ENCODE measurements at places on chromosomes 11 and 22. TPM values are rescaled to one million over a fixed set of nuclear protein-coding genes. Genes with fewer than 3 reads are reported as not detected.

GLYATL2 gene
- 1.2 TPM for total RNA-seq

FGF4 gene
- not detected for total RNA-seq

MRGPRE gene
- total RNA-seq, result not detected

PRODH gene
- 0.82 TPM for total RNA-seq

LIF gene
- not detected for total RNA-seq

OR52A1 gene
- under 0.01 TPM for total RNA-seq

C22orf15 gene
- not detected for total RNA-seq

GRM5 gene
- 149 TPM for total RNA-seq

LYVE1 gene
- 6.9 TPM for total RNA-seq

DNA sequence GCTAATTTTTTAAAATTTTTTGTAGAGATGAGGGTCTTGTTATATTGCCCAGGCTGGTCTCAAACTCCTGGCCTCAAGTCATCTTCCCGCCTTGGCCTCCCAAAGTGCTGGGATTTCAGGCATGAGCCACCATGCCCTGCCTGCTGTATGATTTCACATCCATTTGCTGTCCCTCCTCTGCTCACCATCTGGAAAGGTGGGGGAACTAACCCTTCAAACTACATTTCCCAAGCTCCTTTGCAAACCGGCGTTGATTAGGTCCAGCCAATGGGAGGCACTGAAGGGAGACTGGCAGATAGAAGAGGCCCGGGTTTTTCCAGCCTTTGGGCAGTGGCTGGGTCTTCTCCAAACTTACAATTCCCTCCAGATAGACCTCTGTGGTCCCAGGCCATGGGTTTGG, 19.3 kb downstream of the RFPL1 start:
- DNase-seq, result peak; percentile 45

DNA sequence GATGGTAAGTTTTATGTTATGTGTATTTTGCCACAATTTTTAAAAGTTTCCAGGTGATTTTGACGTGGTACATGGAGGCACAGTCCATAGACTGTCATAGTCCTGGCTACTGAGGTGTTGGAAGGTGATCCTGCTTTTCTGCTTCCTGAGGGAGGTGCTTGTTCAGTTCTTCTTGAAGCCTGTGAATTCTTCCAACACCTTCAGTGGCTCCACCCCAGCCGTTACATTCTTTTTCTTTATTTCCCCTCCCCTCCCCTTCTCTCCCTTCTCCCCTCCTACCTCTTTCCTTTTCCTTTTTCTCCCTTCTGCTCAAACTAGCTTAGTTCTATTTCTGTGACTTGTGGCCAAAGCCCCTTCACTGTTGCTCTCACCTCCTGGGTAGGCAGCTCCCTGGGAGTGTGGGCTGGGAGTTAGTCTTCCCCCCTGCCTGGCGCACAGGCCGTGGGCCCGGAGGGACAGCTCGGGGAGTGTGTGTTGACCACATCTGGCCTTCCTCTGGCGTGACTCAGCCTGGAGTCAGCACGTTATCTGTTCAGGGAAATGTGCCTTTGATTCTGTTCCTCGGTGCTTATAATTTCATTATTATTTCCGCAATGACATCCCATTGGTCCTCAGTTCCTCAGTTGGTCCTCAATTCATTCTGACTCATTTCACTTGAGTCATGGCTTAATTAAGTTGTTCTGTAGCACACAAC, 566.2 kb downstream of the TBC1D22A start:
- no peak for DNase-seq

GRCh38 chr22:36079041-36079440, 50.4 kb upstream of the RBFOX2 start:
- no peak for DNase-seq

DNA sequence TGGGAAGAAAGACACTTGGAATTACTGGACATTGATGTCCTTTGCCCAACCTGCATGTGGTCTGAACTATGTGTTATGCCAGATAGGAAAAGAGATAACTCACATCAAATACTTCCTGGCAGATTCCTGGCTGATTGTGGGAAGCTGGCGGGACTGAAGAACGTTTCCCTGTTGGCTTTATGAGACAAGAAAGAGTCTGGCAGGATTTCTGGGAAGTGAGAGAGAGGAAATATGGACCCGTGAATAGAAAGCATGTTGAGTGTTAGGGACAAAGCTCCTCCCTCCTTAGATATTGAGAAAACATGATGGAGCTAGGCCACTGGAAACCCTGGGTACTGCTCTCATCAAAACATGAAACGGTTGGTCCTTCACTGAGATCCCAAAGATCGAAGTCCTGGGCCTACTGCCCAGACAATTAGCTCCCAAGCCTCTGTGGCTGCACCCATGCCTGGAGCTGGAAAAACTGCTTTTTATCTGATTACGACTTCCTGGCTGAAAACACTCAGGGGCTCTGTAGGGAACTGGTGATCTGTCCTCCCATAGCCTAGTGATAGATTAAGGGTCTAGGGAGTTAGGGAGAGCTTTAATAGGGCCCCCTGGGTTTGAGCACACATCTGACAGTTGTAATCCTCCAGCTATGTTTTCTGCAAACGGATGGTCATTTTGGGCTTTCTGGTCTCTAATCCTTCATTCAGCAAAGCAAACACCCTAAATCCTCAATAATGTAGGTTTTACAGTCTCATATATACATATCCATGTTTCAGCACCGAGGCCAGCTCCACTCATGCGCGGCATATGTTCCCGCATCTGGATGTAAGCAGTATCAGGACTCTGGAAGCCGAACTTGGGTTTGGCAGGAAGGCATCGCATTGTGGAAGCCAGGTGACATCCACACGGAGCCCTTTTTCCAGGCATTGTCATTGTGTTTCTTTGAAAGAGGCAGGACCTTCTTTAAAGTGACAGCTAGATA, 6.1 kb upstream of the B3GAT1 start:
- DNase-seq, result no peak

DNA sequence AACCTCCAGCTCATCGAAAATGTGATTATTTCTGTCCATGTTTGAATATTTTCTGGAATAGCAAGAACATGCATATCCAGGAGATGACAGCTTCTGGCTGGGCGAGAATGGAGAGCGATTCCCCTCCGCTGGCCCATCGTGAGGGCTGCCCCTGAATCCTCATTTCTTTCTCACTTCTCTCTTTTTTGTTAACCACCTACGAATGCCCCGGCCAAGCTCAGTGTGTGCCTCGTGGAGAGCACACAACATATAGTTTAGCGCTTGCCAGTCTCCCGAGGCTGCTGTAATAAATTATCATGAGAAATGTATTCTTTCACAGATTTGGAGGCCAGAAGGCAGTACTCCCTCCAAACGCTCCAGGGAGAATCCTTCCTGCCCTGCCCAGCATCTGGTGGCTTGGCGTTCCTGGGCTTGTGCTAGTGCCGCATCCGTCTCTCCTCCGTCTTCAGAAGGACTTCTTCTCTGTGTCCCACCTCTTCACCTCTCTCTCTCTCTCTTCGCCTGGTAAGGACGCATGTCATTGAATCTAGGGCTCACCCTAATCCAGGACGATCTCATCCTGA, 1306.0 kb downstream of the TBC1D22A start:
- no peak for DNase-seq

DNA sequence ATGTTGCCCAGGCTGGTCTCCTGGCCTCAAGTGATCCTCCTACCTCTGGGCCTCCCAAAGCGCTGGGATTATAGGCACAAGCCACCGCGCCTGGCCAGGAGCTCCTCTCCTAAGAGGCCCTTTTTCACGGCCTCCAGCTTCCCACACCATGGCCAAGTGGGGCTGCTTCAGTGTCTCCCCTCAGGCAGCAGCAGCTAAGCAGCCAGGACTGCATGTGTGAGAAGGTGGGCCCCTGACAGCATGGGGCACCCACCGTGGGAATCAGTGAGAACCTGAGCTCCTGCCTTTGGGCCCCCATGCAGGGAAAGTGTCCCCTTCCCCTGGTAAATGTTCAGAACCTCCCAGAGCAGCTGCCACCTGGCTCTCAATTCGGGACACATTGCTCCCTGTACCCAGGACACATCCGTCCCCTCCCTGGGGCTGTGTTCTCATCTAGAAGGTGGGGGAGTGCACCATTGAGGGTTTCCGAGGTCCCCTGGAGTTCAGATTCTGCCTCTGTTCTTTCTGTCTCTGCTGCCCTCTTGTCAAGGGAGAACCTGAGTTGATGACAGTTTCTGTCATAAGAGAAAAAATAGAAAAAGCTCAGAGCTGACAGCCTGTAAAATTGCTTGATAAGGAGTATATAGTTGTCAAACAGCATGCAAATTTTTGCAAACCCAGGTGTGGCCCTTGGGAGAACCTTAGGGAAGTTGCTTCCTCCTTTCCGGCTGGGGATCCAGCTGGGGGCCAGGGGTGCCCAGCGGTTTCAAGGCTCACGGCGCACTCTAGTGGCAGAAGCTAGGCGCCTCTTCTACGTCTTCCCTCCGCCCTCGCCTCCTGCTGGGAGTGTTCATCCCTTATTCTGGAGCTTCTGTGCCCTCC, 29.7 kb downstream of the FAM83F start:
- peak; percentile 75 for DNase-seq

- DNase-seq, result no peak
These were observed 220.3 kb downstream of the CNTN5 start for GRCh38 chr11:99241066-99241465.

DNA sequence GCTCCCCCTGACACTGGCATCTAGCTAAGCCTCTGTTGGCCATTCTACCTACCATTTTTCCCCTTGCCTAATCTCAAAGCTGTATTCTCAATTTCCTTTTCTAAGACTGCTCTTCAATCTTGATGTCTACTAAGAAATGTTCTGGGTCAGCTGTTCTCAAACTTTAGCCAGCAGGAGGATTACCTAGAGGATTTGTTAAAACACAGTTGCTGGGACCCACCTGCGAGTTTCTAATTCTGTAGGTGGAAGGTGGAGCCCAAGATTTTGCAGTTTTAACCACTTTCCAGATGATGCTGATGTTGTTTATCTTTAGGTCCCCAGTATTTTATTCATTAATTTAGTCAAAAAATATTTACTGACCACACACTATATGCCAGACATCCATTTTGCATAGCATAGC, 9.3 kb upstream of the ARHGAP42 start:
- DNase-seq, result no peak

DNA sequence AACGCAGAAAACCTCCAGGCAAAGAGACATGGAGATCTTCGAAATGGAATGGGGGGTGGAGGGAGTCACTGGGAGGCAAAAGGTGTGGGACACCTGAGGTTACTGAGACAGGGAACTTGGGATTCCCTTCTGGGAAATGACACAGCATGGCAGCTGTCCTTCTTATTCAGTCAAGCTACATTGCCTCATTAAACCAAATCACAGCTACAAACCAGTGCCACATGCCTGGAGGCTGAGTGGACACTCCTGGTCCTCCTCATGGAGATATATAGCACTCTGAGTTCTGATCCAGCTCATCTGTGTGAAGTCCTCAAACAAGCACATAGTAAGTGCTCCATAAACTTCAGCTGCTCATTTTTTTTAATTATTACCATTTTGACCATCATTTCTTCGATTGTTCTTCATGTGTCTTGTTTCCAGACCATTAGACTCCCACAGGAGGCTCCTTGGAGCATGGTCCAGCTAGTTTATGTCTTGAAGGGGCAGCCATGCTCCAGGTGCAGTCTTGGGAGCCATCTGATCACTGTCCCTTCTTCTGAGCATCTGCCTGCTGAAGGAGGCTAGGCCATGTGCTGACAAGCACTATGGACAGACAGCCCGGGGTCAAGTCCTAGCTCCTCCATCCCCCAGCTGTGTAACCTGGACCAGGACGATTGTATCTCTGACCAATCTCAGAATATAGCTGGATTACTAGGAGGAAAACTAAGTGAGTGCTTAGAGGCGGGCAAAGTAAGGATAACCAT, 9.7 kb upstream of the FXYD2 start:
- DNase-seq, result no peak

DNA sequence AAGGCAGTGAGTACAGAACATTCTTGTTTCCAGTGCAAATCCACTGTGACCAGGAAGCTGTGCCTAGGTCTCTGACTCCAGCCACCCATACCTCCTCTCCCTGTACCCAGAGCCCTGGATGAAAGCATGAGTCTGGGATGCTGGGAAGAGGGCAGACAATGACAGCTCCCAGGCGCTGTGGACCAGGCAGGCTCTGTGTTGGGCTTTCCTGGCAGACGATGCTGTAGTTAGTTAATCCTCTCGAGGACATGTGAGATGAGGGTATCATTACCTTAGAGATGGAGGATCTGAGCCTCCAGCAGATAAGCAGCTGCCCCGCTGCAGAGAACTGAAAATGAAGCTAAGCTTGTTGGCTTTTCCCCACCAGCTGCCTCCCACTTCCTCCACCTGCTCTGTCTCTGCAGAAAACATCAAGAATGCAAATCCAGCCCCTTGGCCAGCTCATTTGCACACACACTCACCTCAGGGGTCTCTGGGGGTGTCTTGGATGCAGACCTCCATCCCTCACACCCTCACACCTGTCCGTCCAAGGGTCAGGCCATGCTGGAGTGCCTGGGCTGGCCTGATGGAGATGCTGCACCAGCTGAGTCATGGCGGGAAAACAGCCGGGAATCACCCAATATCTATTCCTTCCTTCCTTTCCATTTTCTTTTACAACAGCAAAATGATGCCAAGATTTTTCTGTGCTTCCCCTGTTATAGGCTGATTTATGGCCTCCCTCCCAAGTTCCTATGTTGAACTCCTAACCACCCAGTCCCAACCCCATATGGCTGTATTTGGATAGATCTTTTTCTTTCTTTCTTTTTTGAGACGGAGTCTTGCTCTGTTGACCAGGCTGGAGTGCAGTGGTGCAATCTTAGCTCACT, 94.9 kb upstream of the SEPTIN5 start:
- DNase-seq, result no peak

DNA sequence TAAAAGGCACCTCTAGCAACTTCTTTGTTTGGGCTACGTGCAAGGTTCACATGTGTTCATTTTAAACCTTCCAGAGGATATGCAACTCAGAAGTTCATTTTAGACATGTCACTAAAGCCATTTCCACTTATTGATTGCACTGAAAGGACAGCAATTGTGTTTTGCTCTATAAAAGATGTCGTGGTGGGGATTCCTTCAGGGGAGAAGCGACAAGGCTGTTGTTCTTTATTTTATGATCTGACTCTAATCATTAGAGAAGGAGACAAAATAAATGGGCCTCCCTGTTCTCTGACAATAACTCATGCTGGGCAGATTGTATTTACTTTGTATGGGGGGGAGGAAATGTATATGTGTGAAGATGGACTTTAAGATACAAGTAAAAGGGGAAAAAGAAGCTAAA, 370.1 kb upstream of the ARHGAP42 start:
- DNase-seq, result no peak

DNA sequence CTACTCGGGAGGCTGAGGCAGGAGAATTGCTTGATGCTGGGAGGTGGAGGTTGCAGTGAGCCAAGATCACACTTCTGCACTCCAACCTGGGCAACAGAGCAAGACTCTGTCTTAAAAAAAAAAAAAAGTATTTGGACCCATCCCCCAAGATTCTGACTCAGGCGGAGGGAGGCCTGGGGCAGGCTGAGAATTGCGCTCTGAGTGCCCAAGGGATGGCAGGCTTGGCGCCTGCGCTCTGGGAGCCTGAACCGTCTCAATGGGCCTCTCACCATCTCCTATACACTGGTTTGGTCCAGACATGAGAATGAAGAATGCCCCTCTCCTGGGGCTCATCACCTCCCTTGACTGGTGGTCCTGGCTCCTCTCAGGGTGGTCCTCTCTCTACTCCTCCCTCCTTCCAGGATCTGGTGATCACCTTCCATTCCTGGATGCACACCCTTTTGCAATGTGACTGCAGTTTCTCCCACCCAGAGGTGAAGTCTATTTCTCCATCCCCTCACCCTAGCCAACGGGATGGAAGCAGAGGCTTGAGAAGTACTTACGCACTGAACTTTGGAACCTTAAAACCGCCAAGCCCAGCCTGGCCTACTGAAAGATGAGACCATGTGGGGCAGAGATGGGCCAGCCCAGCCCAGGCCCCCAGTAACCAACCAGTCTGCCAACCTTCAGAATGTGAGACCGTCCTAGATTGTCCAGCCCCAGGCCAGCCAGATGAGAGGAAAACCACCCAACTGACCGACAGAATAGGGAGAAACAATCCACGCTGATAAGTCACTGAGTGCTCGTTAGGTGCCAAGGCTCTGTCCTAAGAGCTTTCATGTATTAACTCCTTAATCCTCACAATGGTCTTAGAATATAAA, 4.9 kb downstream of the POLR3H start:
- no peak for DNase-seq

Data from frontal cortex (tissue), 4 donors.